ENCODE measurements at places on chromosomes 4 and X.
A peak's percentile ranks its signal among the peaks of the same experiment; 100 is the strongest.

DNA sequence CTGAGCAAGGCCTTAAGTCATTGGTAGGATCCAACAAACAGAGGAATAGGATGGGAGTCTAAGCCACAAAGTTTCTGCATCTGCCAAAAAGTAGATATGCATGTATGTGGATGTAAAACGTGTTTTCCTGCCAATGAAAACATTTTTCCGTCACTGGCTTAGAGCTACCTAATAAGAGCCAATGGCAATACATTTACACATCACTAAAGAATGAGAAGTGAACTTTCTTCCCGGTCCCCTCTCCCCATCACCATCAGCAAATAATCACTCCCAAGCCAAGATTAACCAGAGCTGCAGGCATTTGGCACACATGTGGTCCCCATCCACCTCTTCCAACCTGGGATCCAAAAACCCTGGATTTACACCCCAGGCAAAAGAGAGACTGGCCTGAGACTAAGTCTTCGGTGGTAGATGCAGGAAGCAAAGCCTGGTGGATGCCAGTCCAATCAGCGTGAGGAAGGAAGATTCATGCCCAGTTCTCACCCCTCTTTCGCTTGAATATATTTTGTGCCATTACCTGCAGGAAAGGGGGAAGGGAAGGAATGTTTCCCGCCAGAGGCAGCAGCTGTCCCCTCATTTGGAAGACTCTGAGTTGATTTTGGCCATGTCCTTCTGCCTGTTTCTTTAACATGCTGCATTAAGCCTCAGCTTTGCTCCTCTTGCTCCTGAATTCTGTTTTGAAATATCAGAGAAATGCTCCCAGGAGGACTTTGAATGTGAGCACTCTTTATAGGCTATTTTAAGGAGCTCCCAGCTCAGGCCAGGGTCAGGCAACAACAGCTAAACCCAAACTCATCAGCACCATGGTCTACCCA, 131.4 kb downstream of the CHIC2 start:
- DNase-seq = peak; percentile 100

- peak; percentile 10 for DNase-seq
These were observed 261.8 kb downstream of the DHX15 start for GRCh38 chr4:24322511-24322910.

GRCh38 chr4:26406346-26406975, 83.8 kb downstream of the CCKAR start:
- no peak for DNase-seq

DNA sequence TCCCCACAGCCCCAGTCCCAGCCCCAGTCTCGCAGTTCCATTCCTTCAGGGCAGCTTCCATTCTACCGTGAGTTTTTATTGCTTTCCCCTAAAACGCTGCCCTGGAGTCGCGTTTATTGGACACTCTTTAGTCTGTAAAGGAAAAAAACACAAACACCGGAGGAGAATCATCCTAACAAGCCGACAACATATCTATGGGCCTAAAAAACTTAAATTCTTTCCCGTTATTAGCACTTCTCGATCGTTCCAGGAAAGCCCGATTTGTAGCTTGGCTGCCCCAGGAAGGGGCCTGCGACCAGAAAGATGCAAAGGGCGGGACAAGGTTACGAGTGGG, 178.5 kb downstream of the CBR4 start:
- no peak for DNase-seq

Measured in fibroblast of the aortic adventitia (primary cell).